Right forelimb (tissue), 1 donor: ENCODE measurements at places on chromosomes 5 and 9.

GRCh38 chr5:140986117-140986521 is 19.8 kb downstream of the PCDHAC2 start:
- DNase-seq = no peak

GRCh38 chr9:125145425-125145824 is 2.1 kb upstream of the SCAI start:
- DNase-seq = no peak

GRCh38 chr5:146048994-146049703 is 56.2 kb downstream of the PLAC8L1 start:
- DNase-seq = peak; percentile 75

DNA sequence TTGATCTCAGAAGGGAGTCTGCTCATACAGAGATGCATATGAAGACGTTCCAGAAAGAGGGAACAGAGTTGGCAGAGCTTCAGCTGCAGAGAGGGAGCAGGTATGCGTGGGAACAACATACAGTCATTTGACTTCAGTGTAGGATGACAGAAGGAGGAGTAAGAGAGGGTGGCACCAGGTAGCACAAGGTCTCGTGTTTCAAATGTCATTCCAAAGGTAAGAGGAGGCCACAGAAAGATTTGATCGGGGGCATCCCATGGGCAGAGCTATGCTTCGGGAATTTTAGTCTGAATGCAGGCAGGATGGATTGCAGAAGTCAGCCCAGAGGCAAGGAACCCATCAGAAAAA is 367.1 kb downstream of the CDK5RAP2 start:
- DNase-seq = no peak

- DNase-seq = no peak
Observed at GRCh38 chr5:171149333-171149732, 159.7 kb upstream of the TLX3 start.

- peak; percentile 81 for DNase-seq
Observed at GRCh38 chr9:4666042-4666699, at the start of gene SPATA6L. SPATA6L (minus strand) TSS chr9:4666480; CDS start chr9:4666250, 230 bp downstream.

DNA sequence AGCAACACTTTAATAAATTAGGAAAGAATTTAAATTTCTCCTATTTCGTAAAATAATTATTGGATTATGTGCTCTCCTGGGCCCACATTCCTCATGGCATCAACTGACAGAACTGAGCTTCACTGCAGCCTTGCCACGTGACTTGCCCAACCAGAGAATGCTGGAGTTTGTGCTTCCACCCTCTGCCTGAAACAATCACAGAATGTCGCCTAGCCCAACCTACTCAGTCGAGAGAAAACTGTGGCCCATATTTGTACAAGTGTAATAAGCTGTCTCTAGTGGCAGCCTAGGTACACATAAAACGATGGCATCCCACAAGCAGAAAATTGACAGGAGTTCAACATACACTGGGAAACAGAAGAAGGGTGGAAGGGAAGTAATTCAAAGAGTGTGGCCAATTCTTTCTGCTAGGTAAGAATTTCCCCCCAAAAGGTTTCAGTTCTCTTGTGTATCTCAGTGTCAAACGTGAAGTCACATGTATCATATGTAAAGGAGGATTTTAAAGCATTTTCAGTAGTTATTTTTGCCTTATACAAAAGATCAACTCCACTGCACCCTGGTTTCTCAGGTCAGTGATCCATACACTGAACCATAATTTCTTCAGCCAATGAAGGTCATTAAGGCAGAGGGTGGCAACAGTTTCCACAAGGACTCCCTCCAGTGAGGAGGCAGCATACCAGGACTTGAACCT is 41.7 kb downstream of the ZNF608 start:
- DNase-seq = no peak

DNA sequence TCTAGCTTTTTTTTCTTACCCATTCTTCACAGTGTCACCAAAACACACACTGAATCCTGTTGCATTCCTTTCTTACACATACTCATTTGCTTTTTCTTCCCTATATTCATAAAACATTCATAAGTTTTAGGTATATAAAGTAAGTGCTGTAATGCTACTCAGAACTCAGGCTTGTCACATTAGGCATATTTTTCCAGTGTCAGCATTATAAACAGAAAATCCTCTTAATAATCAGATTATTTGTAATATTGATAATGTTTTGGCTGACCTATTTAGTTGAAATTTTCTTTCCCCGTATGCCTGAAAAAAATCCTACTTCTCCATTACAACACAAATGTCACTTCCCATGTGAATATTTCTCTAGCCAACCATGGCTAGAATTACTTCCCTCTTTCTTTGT is 743.0 kb upstream of the NUDT12 start:
- no peak for DNase-seq

- DNase-seq = no peak
Observed at GRCh38 chr5:35146406-35146805, 83.9 kb downstream of the PRLR start.

GRCh38 chr9:98502311-98502975 is 206.3 kb downstream of the GABBR2 start:
- DNase-seq = no peak

GRCh38 chr5:57007344-57007743 is 55.4 kb upstream of the MIER3 start:
- no peak for DNase-seq

DNA sequence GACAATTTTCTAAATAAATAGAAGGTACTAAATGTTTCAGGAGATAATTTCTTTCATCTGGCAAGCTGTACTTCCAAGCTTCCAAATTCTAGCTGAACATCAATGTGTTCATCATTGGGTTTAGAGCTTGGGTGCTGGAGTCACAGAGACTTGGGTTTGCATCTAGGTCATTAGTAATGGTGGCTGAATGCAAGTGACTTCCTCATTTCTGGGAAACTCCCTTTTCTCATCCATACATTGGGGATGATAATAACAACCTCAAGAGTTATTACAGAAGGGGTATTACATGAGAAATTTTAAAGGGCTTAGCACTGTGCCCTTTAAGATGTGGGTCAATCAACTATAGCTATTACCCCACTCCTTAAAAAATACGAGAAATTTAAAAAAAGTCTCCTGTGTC is 41.1 kb upstream of the KLF4 start:
- DNase-seq = no peak

DNA sequence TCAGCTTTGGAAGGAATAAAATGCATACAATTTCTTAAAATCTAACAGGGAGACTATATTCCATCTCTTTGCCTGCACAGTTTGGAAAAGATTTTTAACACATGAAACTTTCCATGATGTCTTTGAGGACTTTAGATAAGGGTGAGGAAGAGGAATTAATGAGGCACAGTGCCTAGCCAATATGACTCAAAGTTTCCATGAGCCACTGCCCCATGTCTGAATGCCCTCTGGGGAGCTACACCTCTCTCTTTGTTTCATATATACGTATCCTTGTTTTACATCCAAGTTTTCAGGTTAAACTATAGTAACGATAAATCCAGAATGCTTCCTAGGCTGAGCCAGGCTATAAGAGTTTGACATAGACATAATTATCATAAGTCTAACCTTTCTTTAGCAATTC is 349.3 kb upstream of the TLE4 start:
- DNase-seq = no peak

- DNase-seq = no peak
Observed at GRCh38 chr5:146447734-146448380, 724 bp downstream of the TCERG1 start.

DNA sequence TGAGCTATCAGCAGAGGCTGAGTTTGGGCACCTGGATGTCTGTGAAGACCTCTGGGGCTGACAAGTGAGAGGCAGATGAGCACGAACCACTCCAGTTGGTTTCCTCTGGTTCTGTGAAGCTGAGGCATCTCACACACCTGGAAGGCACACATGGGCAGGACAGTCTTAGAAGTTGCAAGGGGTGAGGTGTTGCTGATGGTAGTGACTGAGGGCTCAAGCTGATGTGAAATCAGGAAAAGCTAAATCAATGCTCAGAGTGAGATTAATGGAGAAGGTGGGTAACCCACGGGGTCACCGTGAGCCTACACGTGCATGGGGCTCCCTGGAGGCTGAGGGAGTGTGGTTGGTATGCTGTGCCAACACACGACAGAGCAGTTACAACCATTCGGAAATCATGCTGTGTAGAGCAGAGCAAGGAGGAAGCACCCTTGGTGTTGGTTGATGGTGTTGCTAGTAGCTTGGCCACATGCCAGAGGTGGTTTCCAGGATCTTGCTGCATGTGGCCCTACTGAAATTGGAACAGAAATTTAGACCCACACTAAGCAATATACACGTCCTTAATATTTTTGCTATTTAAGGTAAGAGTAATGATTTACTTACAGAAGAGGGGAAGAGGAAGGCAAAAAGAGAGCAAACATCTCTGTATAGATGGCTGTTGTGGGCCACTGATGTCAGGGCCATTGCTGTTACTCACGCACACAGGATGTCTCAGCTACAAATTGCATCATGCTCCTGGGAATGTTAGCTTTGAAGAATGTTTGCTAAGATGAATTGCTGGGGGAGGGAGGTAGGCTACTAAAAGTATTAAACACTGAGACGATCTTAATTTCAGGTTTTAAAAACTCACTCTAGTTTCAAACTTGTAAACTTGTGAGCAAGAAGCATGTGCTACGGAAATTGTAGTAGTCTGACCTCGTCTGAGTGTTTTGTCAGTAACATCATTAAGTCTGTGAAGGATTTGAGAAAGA is 170.5 kb downstream of the ARHGEF28 start:
- DNase-seq = no peak

DNA sequence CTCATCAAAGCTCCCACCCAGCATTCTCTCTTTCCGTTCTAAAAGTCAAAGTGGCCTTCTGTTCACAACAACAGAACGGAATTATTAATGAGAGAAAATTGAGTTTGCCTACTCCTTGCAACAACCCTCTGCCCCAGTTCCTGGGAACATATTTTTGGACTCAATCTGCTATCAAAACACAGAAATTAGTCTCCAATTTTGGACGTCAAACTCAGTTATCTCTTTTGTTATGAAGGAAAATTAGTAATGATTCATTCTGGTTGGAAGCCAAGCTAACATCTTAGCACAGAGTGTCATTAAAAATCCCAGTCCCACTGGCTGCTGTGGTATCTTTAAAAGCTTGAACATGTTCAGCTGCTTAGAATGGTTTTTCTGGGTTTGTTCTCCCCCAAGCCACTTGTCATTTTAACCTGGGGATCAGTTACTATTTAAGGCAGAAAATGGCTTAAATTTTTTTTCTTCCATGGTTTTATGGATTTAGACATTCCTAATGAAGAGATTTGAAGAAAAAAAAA is 343.2 kb downstream of the TRIM32 start:
- DNase-seq = no peak

- DNase-seq = peak; percentile 88
Observed at GRCh38 chr5:160369990-160370712, at the start of gene C1QTNF2. C1QTNF2 (minus strand) TSS chr5:160370626; CDS start chr5:160355011, 15,615 bp downstream.

GRCh38 chr5:115246361-115246991 is 16.2 kb downstream of the PGGT1B start:
- DNase-seq = no peak

GRCh38 chr9:131773911-131774379 is 34.1 kb upstream of the RAPGEF1 start:
- peak; percentile 74 for DNase-seq

- no peak for DNase-seq
Observed at GRCh38 chr5:31781772-31782171, 142.8 kb downstream of the PDZD2 start.

GRCh38 chr5:89954916-89955315 is 454.6 kb downstream of the CETN3 start:
- no peak for DNase-seq

- DNase-seq = no peak
Observed at GRCh38 chr5:111013011-111013410, 58.5 kb upstream of the TSLP start.

DNA sequence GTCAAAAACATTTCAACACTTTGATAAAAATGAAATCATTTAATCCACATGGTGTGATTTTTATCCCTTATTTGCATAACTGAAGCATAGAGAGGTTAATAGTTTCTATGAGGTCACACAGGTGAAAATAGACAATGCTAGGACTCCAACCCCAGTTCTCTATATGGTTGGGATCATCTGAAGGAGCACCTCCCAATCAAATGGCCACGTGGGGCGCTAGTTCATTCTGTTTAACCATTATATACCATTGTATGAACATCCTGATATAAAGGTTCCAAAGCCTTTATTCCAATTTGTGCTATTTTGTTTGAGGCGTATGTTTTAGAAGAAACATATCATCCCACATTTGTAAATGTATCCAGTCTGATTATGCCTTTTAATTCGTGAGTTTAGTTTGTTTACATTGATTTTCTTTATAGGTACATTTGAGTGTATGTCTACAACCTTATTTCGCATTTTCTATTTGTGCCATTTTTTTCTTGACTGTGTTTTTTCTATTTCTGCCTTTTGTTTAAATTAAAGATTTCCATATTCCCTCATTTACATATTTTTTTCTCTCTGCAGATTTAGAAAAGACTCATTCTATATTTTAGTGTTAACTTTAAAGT is 1092.0 kb downstream of the MAT2B start:
- no peak for DNase-seq

- no peak for DNase-seq
Observed at GRCh38 chr5:139799359-139799758, 3.8 kb downstream of the PSD2 start.

GRCh38 chr5:8340739-8341344 is 471.9 kb downstream of the MTRR start:
- DNase-seq = no peak

DNA sequence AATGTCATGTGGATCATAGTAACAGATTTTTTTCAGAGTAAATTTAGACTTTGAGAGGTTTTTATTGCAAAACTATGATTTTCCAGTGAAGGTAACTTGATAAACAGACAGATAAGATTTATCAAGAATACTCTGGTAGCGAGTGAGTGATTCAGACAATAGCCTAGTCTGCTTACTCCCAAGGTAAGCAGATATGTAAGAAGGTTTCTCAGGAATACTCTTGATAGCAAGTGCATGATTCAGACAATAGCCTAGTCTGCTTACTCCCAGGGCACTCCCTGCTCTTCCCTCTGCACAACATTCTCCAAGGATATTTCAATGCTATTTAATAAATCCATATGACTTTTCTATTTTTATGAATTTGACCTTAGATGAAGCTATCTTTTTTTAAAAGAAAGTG is 1881.5 kb downstream of the EFNA5 start:
- DNase-seq = no peak

GRCh38 chr9:128860937-128861336 is 20.8 kb downstream of the KYAT1 start:
- DNase-seq = no peak

GRCh38 chr5:821504-821903 is 29.3 kb downstream of the ZDHHC11 start:
- DNase-seq = no peak

DNA sequence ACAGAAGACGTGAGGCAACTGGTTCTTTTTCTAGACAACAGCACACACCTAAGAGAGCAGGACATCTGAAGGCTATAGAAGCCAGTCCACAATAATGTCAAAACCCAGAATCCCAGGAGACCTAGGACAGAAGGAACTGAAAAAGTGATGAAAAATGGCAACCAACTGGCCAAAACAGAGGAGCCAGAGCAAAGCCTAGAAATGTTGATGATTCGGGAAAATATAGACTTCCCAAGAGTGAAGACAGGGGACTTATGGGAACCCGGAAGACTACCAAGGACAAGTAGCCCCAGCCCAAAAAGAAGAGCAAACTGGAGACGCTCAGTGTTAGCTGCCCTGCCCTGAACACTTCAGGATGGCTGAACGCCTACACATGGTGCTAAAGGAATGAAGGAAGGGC is 43.4 kb upstream of the ZNF366 start:
- no peak for DNase-seq
